ENCODE measurements at places on chromosomes 2 and 18.
A peak's percentile ranks its signal among the peaks of the same experiment; 100 is the strongest.

DNA sequence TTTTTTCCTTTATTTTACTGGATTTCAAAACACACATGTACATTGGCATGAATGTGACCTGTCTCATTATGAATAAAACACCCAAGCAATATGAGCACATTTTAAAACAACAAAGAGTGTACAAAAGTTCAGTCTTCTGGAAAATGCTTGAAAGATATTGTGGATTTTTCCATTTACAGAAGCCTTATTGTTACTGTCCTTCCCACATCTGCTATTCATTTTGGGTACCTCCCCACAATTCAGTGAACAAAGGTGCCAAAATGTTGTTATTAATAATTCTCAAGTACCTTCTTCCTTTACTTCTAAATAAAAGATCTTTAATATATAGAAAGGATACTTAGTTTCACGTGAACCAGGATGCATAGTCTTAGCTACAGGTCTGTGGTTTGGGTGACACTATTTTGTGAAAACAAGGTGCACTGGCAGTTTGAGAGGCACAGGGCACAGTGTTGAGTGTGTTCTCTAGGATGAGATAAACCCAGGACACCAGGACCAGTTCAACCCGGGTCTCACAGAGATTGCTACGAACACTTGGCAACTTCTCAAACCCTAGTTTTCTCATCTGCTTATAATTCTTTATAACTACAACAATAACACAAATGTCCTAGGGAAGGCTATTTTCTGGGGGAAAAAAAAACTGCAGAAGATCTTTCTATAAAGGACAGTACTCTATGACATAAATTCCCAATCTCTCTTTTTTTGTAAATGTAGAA lies 84.5 kb upstream of the GALNT5 start:
- DNase-seq, result no peak

DNA sequence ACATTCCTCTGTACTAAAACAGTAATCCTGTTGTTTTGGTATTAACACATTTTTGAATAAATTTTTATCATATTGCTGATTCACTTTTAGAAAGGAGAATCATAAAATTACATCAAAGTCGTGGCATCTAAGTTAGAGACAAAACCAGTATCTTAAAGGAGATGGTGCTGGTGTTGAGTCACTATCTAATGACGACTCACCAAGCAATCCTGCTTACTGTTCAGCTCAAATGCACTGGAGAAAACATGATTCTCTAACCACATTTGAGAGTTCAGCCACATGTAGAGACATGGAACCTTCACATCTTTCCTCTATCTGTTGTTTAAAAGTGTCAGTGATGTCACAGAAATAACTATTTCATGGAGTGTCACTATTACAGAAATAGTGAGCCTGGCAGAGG lies 473.8 kb downstream of the TGIF1 start:
- no peak for DNase-seq

- no peak for DNase-seq
Measured at GRCh38 chr2:105653302-105653701, 91.4 kb upstream of the NCK2 start.

- DNase-seq, result no peak
Measured at GRCh38 chr2:52082646-52083045, 1050.7 kb upstream of the NRXN1 start.

DNA sequence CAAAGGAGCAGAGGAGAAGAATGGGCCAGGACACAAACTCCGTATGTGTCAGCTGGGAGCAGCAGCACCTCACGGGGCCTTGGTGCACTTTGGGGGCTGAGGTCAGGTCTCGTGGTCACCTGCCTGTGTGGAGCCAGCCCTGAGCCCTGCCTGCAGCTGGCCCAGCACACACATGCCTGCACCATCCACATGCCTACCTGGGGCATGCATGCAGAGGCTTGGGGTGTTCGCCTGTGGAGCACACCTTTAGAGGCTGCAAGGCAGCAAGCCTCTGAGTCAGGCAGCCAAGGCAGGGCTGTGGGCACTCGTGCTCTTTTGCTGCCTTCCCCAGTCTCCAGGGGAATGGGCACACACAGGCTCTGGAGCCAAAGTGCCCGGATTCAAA lies 36.0 kb downstream of the ARHGEF4 start:
- DNase-seq, result no peak

- DNase-seq, result peak; percentile 33
Measured at GRCh38 chr2:240998995-240999791, 775 bp downstream of the SNED1 start.

GRCh38 chr18:42742474-42742873 lies 373.0 kb downstream of the RIT2 start:
- no peak for DNase-seq

GRCh38 chr2:102033750-102034682 lies 42.3 kb downstream of the IL1R2 start:
- no peak for DNase-seq

GRCh38 chr18:63137999-63138435 lies 181.6 kb downstream of the BCL2 start:
- no peak for DNase-seq

GRCh38 chr2:98157557-98157956 lies 70.6 kb downstream of the VWA3B start:
- no peak for DNase-seq

GRCh38 chr2:155111070-155111469 lies 412.6 kb downstream of the KCNJ3 start:
- DNase-seq, result no peak

- DNase-seq, result no peak
Measured at GRCh38 chr2:98441706-98442450, 2.8 kb upstream of the INPP4A start.

DNA sequence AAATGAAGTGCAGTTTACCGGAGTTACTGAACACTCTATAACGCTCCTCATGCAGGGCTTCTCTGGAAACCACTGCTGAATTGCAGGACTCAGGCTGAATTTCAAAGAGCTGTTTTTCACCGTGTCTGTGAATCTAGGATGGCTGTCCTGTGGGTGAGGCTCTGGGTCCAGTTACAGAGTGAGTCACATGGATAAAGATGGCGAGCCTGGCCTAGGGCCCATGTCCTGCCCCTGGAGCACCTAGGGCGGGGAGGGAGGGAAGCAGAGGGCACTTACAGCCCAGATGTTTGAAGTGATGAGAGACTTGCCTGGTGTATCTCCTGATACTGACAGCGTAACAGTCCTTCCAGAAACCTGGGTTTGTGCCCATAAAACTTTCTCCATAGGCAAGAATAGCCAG lies 583.0 kb downstream of the IRS1 start:
- DNase-seq, result no peak

DNA sequence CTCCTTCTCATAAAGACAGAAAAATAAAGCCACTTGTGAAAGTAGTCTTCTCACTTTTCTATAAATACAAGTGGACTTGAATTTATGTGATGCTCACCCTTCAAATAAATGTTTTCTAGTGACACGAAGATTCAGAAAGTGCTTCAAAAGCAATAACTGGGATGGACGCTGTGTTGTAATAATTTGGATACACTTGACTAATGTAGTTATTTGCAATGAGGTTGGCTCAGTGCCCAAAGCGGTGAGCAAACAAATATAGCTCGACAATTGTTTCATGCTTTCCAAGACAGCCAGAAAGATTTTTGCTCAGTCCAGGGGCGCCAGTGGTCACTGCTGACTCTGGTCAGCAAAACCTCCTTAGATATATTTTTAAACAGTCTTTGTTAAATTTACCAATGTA lies 278.6 kb upstream of the KLHL14 start:
- DNase-seq, result no peak

GRCh38 chr2:235952714-235953113 lies 215.5 kb downstream of the GBX2 start:
- no peak for DNase-seq

DNA sequence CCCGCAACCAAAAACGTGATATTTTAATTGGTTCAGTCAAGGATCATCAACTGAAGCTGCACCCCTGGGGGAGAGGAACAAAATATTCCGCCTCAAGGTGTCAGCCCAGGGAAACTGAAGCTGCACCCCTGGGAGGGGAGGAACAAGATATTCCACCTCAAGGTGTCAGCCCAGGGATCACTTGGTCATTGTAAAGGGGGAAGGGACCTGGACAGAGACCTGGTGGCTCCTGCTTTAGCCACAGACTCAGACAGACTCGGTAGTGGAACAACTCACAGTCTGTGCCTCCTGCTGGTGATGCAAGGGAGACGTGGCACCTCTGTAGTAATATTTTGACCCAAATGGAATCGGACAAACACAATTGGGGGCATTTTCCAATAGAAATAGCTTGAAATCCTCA lies 75.1 kb downstream of the GBX2 start:
- no peak for DNase-seq

DNA sequence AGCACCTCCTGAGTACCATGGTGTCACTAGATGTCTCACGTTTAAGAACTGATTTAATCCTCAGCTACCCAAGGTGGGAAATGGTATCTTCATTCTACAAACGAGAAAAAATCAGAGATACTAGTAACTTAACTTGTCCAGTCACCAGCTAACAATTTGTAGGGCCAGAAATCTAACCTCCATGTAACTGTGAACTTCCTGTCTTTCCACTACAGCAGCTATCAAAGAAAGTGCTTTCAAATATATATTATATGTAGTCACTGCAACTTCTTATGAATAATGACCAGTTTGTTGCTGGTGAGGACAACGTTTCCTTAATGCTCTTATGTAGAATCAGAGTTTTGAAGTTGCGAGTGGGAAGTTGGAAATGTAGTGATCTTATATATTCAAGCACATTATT lies 1.9 kb downstream of the REV1 start:
- DNase-seq, result no peak

GRCh38 chr2:182887093-182887492 lies 20.7 kb upstream of the FRZB start:
- no peak for DNase-seq

DNA sequence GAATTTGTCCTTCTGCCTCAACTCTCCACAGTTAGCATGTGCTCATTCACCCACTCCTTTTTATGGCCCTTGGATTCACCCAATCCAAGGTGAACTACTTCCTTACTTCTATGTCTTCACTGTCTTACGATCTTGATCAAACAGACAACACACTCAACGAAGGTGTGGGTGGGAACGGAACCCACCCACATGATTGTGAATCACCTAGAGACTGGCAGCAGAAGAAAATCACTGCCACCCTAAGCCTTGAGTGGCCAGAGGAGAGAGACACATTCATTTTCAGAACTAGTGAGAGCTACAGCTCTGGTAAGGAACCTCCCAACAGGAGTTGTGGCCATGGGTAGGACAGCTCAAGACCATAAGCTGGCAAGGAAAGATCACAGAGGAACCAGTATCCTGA lies 194.3 kb downstream of the PLCL1 start:
- no peak for DNase-seq

DNA sequence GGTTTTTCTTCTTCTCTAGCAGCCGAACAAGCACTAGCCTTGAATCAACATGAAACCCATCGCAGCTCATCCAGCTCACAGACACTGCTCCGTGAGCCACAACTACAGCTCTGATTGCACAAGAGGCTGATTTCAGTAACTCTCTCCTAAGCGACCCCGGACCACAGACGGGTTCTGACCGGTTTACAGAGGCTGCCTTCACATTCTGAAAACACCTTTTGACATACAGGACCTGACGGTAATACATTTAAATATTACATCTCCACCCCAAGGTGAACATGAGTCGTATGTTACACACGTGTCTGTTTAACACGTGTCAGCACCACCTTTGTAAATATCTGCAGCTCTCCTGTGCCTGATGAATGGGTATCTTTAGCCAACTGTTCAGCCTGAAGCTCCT lies 120.7 kb downstream of the TMEM18 start:
- no peak for DNase-seq

DNA sequence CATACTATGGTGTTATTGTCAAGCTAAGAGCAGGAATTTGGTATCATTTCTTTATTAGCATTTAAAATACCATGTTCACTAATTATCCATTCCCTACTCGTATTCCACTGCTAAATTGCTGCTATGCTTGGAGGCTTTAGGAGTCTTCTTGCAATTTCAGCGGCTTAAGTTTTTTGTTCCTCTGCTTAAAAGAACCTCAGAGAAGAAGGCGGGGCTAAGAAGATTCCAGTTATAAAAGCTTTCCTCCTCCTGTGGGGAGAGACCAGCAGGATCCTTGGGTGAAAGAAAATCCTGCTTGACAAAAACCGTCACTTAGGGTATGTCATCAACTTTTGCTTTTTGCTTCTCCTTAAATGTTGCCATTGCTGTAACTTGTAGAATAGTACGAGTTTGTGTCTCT lies at the start of gene TRPM8:
TSS of gene TRPM8 (plus strand) at position 258 of the 400 bp plus-strand sequence. CDS start 9,165 bp downstream, outside the sequence.
- DNase-seq, result no peak

DNA sequence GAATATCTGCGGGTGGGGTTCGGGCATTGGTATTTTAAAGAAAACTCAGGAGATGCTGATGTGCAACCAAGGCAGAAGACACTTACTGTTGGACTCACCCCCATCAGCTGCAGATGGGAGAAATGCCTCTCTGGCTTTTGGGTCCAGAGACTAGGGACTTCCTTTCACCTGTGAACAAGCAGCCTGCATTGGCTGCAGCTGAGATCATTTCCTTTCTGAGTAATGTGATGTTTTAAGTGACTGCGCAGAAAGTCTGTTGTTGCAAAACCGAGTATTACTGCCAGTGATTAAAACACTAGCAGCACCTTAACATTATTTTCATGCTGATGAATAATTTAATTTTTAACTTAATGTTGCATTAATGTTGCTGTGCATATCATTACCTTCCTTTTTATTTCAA lies 143.0 kb downstream of the TSN start:
- DNase-seq, result no peak

- DNase-seq, result no peak
Measured at GRCh38 chr2:237126519-237127174, 41.0 kb downstream of the COPS8 start.

GRCh38 chr2:219179601-219180465 lies 1.8 kb downstream of the RETREG2 start:
- DNase-seq, result no peak

DNA sequence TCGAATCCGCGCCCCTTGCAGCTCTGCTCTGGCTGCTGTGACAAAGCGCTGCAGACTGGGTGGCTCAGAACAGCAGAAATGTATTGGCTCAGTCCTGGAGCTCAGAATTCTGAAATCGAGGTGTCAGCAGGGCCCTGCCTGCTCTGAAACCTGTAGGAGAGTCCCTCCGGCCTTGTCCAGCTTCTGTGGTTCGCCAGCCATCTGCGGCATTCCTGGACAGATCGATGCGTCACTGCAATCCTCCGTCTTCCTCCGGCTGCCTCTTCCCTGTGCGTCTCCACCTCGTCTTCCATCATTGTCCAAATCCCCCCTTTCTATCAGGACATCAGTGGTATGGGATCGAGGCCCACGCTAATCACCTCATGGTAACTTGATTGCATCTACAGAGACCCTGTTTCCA lies 115.2 kb downstream of the RNF144A start:
- no peak for DNase-seq

DNA sequence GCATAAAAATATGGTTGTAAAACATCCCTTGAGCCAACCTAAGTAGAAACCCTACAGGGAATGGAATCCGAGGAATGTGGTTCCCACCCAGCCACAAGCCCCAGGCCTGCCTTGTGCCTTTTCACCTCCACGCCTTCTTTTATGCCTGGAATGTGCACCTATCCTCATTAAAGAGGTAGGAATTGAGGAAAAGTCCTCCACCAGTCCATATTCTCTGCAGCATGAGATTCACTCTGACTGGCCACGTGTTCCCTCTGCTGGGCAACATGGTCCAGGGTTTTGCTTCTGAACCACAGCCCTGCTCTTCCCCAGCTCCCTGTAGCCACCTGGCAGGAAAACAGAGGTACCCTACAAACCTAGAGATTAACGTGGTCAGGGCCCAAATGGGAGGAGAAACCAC lies 787.9 kb upstream of the RAB6C start:
- DNase-seq, result no peak

GRCh38 chr18:39945076-39945475 lies 2010.0 kb upstream of the PIK3C3 start:
- DNase-seq, result no peak

Data from retina (tissue), 1 donor.